Articular chondrocyte of knee joint (primary cell): ENCODE measurements at places on chromosomes 7 and 10. TPM values are rescaled to one million over a fixed set of nuclear protein-coding genes. Genes with fewer than 3 reads are reported as not detected.

Gene EFCAB10
- 0.11 TPM in 1 of 2 replicates, not detected in the other for total RNA-seq

Gene TMEM236
- total RNA-seq, result 0.22 and 0.26 TPM in 2 replicates

Gene DPYSL4
- total RNA-seq, result 2.4 and 6.9 TPM in 2 replicates

Gene DYNC1I1
- 3.5 and 4.4 TPM in 2 replicates for total RNA-seq
